ENCODE measurements at places on chromosomes 4 and X.

DNA sequence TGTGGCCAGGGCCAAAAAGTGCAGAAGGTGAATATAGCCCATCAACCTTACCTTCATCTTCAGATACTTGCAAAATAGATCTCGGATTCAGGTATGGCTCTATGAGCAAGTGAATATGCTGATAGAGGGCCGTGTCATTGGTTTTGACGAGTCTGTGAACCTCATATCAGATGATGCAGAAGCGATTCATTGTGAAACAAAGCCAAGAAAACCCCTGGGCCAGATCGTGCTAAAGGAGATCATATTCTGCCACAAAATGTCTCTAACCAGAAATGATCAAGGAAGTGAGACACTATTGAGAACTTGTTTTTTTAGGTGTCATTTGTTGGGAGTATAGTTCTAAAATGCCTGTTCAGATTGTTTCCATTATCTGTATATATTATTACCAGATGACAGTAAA lies 48.3 kb downstream of the PDK3 start:
- no peak for DNase-seq

DNA sequence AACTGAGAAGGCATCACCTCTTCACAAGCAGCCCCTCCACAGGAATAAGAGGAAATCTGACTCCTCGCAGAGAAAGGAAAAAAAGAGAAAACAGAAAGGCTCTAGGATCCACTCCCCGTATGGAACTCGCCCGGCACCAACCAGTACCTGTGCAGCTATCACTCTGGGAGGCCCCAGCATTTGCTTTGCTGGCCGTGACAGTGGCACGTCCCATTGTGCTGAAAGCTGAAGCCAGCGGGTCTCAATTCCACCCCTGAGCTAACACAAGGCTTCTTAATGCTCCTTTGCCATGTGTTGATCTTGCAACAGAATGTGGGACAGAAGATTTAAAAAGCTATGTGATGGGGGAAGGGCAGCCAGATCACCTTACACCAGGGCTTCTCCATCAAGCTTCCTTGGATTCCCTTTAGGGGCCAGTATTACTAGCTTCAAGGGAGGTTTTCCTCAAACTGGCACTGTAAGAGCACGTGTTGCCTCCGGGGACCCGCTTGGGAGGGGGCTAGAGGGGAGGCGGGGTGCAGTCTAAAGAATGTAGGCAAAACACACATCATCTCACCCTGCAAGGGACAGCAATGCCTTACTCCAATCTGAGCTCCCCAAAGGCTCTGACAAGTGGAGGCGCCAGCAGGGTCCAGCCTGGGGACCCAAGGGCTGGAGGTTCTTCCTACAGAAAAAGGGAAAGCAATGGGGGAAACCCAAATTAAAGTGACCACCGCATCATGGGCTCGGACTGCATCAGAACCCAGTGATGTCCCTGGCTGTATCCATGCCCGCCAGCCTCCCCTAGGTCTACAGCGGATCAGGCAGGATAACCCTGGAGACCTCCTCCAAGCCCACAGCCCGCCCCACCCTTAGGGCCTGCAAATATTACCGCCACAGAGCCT lies 1.2 kb downstream of the USP46 start:
- peak; percentile 44 for DNase-seq

- DNase-seq: no peak
Measured at GRCh38 chr4:176817204-176817603, 24.5 kb upstream of the VEGFC start.

- DNase-seq: no peak
Measured at GRCh38 chr4:88353324-88353723, 25.3 kb upstream of the HERC6 start.

DNA sequence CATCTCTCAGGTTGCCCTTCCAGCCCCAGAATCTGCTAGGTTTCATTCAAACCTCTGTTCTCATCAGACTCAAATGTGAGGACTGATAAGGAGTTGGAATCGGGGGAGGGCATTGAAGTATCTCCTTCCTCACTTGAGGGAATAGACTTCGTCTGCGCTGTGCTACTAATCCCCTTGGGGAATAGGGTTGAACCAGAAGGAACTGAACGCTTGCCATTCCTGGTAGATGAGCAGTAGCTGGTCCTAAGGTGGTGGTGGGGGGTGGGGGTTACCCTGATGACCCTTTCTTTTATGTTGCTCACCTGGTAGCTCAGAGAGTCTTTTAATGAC lies 692 bp upstream of the SLC9A7 start:
- no peak for DNase-seq

- no peak for DNase-seq
Measured at GRCh38 chrX:48833542-48834138, 1.8 kb downstream of the PCSK1N start.

GRCh38 chrX:13597874-13598273 lies 28.5 kb downstream of the EGFL6 start:
- no peak for DNase-seq

DNA sequence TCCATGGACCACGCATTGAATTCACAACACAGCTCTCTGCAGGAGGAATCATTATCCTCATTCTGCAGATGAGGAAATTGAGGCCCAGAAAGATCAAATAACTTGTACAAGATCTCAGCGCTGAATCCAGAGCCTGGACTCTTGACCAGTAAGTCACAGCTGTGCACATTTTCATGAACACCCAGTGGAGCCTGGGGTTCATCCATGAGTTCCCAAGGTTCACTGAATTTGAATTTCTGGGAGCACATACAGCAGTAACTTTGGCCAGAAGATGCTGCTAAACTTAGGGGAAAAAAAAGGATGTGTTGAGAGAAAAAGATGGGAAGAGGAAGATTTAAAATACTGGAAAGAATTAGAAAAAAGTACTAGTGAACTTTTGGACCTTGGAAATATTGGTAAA lies 218.7 kb upstream of the PPARGC1A start:
- DNase-seq: no peak
